Activated naive CD8-positive, alpha-beta T cell treated with anti-CD3 and anti-CD28 coated beads for 36 hours (primary cell): ENCODE measurements at places on chromosomes 1 and 21. TPM values are rescaled to one million over a fixed set of nuclear protein-coding genes. Genes with fewer than 3 reads are reported as not detected.

The MTR gene
- total RNA-seq = 60.2 TPM

The LCE1E gene
- not detected for total RNA-seq

The CLCA2 gene
- total RNA-seq = not detected

The SLC1A7 gene
- not detected for total RNA-seq

The LRRC53 gene
- total RNA-seq = not detected

The TBX19 gene
- 0.40 TPM for total RNA-seq

- DNase-seq = no peak
Observed at GRCh38 chr21:32135401-32136363, 143.2 kb downstream of the MIS18A start.

DNA sequence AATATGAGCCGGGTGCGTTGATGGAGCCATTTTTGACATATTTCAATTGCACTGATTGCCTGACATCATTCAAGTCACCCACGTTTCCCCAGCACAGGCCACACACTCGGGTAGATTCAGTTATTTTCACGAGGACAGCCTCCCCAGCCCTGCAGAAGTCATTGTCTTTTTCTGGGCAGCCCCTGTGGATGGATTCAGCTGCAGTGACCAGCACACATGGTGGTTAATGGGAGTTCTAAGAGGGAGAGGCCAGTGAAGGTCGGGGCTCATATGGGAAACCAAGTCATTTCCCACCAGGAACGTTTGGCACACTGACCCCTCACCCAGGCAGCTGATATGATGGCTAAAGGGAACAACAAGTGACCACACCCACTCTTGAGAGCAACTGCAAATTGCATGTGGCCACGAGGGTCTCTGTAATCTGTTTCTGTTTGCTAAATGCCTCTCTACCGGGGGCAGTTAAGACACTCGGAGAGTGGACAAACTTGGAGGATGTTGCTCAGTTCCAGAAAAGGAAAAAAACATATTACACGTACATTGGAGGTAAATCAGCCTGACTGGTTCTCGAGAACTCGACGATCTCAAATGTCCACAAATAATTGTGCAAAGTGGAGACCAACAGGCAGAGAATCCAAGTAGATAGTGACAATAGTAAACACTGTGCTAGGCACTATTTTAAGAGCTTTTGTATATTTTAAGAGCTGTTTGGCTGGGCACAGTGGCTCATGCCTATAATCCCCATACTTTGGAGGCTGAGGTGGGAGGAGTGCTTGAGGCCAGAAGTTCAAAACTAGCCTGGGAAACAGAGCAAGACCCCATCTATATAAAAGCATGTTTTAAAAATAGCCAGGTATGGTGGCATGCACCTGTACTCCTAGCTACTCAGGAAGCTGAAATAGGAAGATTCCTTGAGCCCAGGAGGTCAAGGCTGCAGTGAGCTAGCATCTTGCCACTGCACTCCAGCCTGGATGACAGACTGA, 167.2 kb upstream of the IRF2BP2 start:
- DNase-seq = no peak

DNA sequence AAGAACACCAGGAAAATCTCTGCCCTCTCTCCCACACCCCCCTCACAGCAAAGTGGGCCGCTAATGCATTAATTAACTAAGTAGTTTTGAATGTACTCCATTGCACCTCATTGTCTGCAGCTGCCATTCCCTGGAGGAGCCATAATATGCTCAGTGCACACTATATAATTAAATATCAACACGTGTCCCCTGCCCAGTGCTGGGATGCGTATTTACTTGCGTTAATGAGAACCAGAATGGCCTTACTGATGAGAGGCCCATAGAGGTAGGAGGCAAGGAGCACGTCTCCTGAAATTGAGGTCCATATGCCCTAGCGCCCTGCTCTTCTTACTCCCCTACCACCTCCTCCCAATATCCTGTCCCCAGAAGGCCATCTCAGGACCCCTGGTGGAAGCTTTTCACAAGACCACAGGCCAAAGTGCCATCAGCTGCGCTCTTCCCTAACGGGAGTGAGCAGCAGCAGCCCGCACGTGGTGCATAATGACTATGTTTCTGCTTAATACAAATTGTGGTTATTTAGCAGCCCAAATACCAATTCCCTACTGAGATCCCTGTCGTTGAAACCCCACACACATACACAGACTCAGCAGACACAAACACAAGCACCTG, 76.8 kb downstream of the PLXNA2 start:
- DNase-seq = no peak

- peak; percentile 20 for DNase-seq
Observed at GRCh38 chr1:244353551-244354091, 98.1 kb downstream of the ADSS2 start.

- DNase-seq = no peak
Observed at GRCh38 chr1:24329797-24330543, 10.8 kb downstream of the GRHL3 start.

DNA sequence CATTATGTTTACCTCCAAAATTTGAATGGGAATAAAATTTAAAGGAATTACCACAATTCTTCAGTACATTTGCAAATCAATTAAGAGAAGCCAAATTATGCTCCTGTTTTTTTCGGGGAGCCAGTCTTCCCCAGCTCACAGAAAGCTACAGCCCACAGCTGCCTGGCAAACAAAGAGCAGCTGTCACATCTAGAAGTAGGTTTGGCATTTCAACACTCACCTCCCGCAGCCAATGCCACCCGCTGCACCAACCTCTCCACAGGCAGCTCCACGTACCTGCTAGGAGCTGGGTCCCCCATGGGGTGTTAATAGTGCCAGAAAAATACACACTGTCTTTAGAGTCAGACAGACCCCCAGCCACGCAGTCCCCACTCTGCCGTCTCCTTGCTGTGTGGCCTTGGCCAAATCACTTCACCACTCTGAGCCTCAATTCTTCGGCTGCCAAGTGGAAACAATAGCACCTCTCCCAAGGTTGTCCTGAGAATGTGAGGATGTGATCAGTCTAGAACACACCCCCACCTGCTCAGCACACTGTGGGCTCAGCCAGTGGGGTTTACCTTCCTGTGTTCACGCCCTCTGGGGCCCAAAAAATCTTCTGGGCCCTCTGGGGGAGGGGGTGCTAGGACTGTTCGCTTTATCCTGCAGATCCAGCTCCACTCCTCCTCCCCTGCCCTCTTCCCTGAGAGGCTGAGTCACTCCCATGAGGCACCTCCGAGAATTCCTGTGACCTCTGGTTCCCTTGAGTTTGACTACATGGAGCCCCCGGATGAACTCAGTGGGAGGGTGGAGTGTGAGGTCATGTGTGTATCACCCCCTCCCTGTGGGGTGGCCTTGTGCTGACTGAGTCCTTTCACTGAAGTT, 204.3 kb upstream of the GRIK3 start:
- no peak for DNase-seq

DNA sequence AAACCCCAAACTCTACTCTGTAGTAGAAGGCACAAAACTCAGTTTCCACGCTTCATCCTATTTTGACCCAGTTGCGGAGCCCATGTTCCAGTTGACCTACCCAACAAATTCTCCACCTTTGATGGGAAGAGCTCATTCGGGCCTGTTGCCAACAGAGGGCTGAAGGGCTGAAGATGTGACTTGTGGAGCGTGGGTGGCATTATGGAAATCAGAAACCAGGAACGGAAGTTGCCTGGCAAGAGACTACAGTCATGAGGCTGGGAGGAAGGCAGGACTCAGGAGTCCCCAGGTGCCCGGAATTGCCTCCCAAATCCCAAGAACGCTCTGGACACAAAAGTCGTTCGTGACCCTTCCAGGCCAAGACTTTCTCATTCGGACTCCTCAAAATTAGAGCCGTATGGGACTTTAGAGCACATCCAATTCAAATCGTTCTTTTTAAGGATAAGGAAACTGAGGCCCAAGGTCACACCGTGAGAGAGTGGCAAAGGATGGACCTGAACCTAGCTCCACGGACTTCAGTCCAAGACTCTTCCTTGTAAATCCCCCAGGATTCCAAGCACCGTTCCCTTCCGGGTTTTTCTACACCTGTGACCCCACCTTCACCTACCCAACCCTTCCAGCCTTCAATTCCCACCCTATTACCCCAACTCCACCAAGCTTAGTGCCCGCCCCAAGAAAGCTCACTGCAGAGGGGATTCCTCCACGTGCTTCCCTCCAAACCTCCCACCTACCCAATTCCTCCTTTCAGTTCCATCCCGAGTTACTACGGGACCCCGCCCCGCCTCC, 739 bp downstream of the SMG5 start:
- peak; percentile 39 for DNase-seq

GRCh38 chr1:204413170-204413535, 1.5 kb upstream of the PPP1R15B start:
- no peak for DNase-seq
